ENCODE measurements at places on chromosomes 5 and 9.

- DNase-seq: no peak
Measured at GRCh38 chr5:177495243-177496060, 2.0 kb downstream of the PDLIM7 start.

GRCh38 chr9:75046725-75047345 is 18.7 kb upstream of the CARNMT1 start:
- DNase-seq: no peak

DNA sequence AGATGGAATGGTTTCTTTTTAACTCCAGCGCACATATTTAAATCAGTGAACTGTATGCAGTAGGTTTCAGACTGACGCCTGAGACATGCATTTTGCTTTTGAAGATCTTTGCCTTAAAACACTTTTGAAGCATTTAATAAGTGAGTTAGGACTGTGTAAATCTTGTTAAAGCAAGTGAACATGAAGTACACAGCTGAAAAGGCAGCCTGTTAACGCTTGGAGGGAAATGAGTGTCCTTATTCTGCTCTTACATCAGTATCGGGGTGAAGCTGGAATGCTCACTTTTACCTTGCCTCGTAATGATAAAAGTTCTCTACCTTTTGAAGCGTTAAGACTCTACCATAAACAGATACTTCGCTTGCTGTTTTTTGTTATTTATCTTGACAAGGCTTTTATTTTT is 552.2 kb downstream of the ZNF608 start:
- no peak for DNase-seq

DNA sequence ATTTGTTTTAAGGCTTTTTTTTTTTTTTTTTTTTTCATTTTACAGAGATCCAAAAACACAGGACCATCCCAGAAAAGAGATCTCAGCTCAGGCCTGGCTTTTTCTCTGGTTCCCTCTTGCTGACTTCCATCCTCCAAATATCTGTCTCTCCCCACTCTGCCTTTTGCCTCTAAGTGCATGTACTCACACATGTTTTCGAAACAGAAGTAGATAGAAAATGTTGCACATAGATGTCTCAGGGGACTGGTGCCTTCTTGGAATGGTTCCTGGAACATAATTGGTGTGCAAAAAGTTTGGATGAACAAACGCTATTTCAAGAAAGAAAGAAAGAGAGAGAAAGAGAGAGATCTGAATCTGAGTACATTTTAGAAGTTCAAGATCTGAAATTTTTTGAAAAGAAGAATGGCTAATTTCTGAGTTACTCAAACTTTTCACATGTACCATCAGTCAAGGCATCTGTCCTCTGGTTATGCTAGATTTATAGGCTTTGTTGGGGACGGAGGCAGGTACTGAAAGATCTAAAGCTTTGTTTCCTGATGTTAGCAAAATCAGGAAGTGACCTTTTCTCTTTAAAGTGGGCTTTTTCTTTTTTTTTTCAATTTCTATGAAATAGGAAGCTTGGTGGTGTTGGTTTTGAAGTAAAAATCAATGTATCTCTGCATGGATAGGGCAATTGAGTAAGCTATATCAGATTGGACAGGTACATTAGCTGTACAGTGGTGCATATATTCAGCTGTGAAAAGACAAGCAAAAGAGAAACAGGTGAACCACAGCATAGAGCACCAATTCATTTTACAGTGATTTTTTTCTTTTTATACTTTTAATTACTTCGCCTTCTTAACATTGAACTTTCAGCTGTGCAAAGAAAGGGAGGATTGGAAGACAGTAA is 8.5 kb upstream of the TNFSF8 start:
- DNase-seq: no peak

DNA sequence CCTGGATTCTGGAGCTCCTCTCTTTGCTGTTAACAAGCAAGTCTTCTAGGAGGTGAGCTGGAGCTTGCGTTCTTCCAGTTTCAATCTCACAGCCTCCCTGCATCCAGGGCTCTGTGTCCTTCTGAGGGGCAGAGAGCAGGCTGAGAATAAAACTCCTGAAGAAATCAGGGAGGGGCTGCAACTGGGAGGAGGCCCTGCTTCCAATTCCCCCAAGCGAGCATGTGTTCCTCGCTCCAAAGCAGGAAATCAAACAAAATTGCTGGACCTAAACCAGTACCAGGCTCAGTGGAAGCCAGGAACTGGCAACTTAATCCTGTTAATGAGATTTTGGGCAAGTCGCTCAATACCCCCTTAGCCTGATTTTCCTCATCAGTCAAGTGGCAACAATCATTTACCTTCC is 181.8 kb downstream of the ASTN2 start:
- DNase-seq: peak; percentile 10

- no peak for DNase-seq
Measured at GRCh38 chr9:96067004-96067403, 191.5 kb downstream of the ERCC6L2 start.

GRCh38 chr5:107512029-107512428 is 158.7 kb downstream of the EFNA5 start:
- no peak for DNase-seq

GRCh38 chr9:117411547-117411946 is 3.3 kb downstream of the ASTN2 start:
- peak; percentile 50 for DNase-seq

DNA sequence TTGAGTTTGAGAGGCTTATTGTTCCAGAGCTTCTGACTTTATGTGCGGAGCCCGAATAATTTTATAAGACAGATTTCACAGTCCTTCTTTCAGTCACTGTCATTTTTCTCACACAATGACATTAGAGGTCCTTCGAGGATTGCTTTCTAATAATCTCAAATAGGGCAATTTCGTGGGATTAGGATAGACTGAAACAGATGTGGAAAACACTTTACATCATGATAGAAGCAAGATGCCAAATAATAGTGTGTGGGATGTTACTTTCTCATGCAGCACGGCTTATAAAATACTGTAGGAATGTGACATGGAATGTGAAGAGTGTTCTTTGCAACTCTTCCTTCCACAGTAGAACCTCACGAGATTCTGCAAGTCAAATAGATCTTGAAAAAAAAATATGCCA is 451.3 kb downstream of the SEMA5A start:
- DNase-seq: no peak

- DNase-seq: peak; percentile 67
Measured at GRCh38 chr9:70564468-70565335, 150.2 kb upstream of the KLF9 start.

- DNase-seq: no peak
Measured at GRCh38 chr9:114221706-114222465, 66.5 kb downstream of the COL27A1 start.

GRCh38 chr5:593511-593910 is 18.6 kb upstream of the CEP72 start:
- no peak for DNase-seq

DNA sequence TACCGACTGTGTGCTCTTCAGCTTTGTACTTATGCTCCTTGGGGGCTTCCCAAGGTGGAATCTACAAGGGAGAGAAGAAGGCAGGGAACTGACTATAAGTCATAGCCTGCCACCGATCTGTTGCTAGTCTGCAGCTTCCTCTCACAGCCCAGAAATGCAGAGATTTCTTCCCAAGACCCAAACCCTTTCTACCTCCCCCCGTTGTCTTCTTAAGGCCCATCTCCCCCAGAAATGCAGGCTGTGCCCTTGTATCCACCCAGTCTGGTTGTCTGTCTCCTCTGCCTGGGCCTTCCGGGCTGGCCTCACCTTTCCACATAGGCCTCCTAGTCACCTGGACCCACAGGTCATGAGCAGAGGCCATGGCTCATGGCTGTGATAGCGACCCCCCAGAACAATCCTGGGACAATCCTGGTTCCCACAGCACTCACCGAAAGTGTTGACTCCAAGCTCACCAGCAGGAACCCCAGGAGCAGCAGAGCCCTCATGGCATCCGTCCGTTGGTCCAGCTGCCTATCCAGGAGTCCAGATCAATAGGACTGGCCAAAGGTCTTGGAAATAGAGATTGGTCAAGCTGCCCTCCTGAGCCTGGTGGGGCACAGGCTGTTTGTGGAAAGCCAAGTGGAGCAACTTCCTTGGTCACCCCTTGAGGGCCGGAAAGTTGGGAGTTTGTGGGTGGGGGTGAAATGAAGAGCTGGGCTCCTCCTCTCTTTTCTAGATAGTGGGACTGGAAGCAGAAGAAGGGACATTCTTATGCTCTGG is at the start of gene F12:
Gene F12 (minus strand): TSS at position 522 of the 759 bp plus-strand sequence. CDS start 37 bp downstream, at position 485.
- no peak for DNase-seq

DNA sequence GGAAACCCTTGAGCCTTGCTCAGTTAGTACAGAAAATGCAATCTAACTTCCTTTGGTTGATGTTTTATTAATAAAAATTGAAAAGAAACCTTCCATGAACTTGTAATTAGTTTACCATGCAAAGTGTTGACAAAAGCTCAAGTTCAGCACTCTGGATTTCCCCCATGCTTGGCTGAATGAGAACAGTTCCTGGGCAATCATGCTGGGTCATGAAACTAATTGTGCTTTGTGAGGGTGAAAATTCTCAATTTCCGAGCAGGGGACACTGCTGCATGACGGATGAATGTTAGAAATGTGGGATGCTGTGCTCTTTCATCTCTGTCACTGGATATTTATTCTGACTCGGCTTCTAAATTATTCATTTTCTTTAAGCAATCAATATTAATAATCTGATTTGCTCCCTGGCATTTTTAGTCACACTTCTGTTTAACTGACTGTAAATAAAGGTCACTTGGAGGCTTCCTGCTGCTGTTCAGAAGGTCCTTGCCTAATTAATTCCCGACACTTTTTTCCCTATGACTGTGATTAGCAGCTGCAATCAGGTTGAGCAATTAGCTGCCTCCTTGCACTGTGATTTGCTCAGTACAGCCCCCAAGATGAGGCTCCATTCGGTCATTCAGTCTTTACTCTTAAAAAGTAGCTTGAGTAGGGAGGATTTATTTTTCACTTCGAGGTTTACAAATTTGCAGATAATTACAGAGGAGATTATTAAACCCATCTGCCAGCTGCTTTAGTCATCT is 678.1 kb upstream of the ZNF608 start:
- peak; percentile 77 for DNase-seq

DNA sequence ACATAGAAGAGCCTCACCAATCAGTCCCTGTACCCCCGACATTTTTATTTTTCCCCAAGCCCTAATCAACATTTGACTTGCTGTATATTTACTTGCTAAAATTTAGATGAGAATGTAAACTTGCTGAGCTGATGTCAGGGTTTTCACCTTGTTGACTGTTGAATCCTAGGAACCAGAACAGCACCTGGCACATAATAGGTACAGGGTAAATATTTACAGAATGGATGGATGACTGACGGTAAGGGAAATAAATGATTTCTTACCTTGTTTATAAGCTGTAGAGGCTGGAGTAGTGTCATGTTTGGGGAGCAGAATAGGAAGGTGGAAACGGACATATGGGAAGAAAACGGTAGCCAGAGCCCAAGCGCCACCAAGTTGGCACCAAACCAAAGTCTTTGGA is 107.0 kb upstream of the NUDT12 start:
- peak; percentile 86 for DNase-seq

DNA sequence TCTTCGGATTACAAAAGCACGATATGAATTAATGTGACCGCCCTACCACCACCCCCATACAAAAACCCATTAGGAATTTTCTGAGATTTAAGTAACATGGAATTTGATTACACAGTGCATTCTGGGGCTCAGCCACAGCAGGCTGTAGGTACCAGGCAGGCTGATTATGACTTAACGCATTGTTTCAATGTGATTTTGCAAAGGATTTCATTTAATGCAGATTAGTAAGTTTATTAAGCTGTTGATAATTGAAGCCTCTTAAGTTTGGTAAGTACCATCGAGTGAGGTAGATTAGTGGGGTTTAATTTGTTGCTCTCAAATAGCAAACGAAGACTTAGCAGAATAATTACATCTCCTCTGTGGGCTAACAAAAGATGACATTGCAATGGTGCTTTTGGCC is 240.1 kb downstream of the TRPM3 start:
- peak; percentile 15 for DNase-seq

GRCh38 chr9:109417054-109417453 is 81.1 kb downstream of the PTPN3 start:
- no peak for DNase-seq

DNA sequence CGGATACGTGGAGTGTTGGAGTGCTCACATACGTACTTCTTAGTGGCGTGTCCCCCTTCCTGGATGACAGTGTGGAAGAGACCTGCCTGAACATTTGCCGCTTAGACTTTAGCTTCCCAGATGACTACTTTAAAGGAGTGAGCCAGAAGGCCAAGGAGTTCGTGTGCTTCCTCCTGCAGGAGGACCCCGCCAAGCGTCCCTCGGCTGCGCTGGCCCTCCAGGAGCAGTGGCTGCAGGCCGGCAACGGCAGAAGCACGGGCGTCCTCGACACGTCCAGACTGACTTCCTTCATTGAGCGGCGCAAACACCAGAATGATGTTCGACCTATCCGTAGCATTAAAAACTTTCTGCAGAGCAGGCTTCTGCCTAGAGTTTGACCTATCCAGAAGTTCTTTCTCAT is 73.5 kb upstream of the OTULINL start:
- DNase-seq: no peak

DNA sequence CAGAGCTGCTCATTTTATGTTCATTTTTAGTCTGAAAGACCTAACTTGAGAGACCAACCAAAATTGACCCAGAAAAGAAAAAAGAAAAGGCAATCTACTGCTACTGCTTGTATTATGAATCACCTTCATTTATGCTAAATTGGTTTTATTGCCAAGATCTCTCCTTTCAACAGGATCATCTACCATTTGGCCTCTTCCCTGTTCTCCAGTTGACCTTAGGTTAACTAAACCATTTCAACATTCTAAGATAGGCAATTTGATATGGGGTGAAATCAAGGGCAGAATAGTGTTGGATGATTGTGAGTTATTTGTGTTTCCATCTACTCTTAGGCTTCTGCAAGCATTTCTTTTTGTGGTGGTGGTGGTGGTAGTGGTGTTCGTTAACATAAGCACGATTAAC is 48.3 kb upstream of the POU4F3 start:
- DNase-seq: no peak

GRCh38 chr9:137459601-137460362 is 648 bp upstream of the NSMF start:
- no peak for DNase-seq

GRCh38 chr5:67997892-67998457 is 217.6 kb upstream of the PIK3R1 start:
- DNase-seq: no peak

DNA sequence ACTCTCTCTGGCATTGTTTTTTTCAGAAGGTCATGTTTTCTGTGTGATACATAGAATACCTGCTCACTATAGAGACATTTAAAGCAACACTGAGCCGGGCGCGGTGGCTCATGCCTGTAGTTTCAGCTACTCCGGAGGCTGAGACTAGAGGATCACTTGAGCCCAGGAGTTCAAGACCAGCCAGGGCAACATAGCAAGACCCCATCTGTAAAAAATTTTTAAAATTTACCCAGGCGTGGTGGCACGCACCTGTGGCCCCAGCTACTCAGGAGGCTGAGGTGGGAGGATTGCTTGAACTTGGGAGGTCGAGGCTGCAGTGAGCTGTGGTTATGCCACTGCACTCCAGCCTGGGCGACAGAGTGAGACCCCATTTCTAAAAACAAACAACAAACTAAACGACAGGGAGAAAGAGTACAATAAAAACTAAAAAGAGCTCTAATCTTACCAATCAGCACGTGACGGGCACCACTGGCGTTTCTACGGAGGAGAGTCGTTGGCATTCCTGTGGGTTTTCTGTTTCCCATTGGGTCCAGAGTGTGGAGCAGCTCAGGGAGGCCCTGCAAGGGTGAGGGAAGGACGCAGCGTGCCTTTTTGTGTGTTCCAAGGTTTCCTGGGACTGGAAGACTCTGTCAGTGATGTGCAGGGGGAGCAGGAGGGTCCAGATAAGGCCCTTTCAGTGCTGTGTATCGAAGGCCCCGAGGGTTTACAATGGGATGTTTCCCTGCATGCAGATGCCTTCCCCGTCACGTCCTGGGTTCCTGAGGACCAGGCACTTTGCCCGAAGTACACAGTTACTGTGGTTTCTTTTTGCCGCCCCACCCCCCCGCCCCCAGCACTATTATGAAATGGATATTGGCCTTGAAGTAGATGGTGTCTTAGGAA is 7.2 kb upstream of the RNU6ATAC start:
- DNase-seq: no peak

- peak; percentile 94 for DNase-seq
Measured at GRCh38 chr9:85741095-85741874, 469 bp downstream of the AGTPBP1 start.

Data from NCI-H1417 (cell line).